ENCODE measurements at places on chromosomes 6 and 20.
A peak's percentile ranks its signal among the peaks of the same experiment; 100 is the strongest.

DNA sequence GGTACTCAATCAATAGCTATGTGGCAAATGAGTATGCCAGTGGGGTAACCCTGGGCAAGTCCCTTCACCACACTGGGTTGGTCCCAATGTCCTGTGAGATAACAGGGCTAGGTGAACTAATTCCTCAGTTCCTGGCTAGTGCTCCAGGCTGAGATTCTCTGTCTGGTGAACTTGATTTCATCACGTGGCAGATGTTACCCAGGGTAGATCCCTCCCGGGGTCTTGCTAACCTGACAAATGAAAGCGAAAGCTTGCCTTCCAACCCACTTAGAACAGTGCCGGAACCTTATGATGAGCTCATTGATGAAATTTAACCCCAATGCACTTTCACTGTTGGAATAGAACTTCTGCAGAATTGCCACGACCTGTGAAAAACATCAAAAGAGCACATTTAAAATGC is 6.6 kb upstream of the ANKRD60 start:
- no peak for DNase-seq

DNA sequence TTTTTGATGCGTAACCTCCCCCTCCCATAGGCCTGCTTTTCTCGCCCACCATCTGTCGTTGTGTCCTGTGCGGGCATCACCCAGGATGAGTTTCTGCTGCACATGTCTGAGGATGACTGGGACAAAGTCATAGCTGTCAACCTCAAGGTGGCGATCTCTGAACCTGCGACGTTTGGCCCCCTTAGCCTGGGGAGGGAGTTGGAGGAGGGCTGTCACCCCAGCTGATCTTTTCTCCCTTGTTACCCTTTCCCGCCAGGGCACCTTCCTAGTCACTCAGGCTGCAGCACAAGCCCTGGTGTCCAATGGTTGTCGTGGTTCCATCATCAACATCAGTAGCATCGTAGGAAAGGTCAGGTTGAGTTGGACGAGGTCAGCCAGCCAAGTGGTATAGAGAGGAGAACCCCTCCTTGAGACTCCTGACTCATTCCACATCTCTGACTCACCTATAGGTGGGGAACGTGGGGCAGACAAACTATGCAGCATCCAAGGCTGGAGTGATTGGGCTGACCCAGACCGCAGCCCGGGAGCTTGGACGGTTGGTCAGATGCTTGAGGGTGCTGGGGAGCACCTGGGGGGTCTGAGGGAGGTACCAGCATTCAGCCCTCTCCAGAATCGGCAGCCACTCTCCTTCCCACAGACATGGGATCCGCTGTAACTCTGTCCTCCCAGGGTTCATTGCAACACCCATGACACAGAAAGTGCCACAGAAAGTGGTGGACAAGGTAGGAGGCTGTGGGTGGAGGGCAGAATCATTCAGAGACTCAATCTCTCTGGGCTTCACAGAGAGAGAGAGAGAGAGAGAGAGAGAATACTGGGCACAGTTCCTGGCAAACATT is 954 bp downstream of the HSD17B8 start:
- no peak for DNase-seq

DNA sequence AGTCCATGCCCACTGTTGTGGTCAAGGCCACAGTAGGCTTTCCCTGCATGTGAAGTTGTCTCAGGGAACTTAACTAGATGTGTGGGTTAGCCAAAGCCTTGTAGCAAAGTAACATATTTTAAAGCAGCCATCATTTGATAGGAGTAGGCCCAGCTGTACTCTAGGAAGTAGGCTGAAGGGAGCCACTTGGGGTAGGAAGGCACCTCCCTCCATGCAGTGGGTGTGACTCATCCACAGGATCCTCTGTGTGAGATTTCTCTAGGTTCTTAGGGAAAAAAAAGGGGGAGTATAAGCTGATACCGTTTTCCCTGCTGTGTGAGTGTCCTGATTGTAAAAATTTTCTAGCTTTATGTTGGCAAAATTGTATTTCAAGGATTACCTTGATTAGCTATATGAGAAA is 44.7 kb downstream of the VAPB start:
- no peak for DNase-seq

- peak; percentile 16 for DNase-seq
Observed at GRCh38 chr6:87155842-87156815, 764 bp downstream of the ZNF292 start.

Measured in stimulated activated CD8-positive, alpha-beta memory T cell treated with anti-CD3 and anti-CD28 coated beads, Interleukin-12 subunit alpha, Interleukin-12 subunit beta, amount 100 ng/mL, for 1 hour (primary cell).